Activated CD8-positive, alpha-beta memory T cell treated with anti-CD3 and anti-CD28 coated beads, Interleukin-2, amount 50 U/mL, for 48 hours (primary cell): ENCODE measurements at places on chromosomes 7 and 10.
A peak's percentile ranks its signal among the peaks of the same experiment; 100 is the strongest.

DNA sequence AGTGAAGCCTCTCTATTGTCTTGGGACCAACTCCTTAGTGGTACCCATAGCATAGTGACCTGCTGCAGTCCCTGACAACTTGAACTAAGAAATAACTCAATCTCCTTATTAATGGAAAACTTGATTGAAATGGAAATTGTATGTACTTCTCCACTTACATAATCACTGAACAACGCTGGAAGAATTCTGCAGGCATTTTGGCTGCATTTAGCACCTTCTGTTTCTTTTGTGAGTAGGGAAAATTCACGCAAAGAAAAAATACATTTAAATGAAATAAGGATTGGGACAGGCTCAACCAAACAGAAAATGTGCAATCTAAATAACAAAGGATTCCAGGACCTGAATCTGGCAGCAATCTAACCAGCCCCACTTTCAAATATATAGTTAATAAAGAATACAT is 126.9 kb upstream of the GHITM start:
- no peak for DNase-seq

GRCh38 chr7:36473454-36474282 is 84.0 kb downstream of the ANLN start:
- peak; percentile 68 for DNase-seq

DNA sequence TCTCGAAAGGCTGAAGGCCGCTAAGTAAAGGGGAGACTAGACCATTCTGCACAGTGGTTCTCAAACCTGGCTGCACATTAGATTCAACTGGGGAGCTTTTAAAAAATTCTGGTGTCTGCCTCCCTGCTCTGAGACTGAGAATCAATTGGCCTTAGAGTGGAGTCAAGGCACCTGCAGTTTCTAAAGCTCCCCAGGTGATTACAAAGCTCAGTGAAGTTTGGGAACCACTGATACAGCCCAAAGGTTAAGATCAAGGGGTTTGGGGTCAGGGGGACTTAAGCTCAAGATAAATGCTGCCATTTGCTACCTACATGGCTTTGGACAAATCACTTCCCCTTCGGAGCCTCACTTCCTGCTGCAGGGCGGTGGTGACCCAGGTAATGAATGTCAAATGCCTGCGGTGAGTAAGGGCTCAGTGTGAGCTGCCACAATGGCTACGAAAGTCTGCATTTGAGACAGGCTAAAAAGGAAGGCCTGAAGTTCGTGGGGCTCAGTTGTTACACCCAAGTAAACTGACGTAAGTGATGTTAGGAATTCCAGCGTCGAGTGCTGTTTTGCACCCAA is 72.3 kb downstream of the TLL2 start:
- DNase-seq, result no peak

- no peak for DNase-seq
Measured at GRCh38 chr10:96587264-96588059, 650 bp upstream of the TM9SF3 start.

DNA sequence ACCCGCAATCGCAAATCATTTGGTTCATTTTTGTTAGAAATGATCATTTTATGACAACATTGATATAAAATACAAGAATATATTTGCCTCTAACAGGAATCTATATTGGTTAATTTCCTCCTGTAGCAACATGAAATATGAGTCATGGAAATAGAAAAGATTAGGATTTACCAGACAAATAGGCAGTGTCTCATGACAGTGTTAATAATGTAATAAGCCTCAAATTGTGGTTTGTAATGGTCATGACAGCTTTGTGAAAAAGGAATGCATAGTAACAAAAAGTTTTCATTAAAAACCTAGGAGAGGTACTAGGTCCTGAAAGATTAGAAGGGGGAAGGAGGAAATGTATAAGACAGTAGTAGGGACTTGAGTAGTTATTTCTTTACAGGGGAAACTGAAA is 7.9 kb upstream of the SLK start:
- no peak for DNase-seq

DNA sequence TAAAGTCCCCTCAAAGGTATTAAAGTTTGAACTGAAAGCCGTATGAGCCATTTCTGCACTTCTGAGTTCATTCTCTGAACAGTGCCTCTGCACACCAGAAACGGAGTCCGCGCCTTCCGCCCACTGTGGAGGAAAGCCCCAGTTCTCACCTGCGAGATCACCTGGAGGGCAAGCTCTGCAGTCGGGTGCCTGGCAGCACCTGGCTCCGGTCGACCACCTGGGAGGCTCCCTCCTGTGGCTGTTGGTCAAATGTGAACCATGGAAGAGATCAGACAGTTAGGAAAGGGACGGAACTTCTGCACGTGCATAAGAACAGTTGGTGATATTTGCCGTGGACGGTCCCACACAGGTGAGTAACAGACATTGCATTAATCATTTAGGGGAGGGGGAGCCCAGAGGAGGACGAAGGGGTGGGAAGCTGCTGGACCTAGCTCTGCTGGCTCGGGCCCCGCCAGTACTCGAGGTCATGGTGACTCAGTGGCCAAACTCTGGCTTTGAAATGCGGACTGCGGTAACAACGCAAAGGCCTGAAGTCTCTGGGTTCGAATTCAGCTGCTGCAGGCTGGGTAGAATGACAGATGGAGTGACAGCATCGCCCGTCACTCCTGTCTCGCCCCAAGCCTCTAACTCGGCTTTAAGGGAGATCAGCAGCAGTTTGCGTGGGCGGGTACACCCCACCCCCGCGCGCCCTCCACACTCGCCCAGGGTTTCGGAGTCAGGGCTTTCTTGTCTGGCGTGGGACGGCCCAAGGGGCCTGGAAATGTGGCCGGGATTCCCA is 1.7 kb upstream of the DPYSL4 start:
- DNase-seq, result no peak

GRCh38 chr10:4431114-4431863 is 394.7 kb upstream of the AKR1E2 start:
- no peak for DNase-seq

DNA sequence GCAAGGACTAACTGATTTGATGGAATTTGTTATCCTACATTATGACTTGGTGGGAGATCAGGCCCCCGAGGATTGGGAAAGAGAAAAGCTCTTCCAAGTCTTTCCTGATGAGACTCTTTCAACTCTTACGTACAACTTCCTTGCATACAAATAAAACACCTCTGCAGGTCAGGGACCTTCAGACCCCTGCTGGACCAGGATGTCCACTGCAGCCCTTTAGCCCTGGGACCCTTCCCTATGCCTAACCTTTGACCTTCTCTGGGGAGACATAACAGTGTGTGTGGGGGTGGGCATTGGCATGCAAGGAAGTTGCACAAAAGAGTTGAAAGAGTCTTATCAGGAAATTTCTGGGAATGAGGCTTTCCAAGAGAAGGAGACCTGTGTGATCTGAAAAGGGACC is 859.4 kb downstream of the TYW1 start:
- no peak for DNase-seq

DNA sequence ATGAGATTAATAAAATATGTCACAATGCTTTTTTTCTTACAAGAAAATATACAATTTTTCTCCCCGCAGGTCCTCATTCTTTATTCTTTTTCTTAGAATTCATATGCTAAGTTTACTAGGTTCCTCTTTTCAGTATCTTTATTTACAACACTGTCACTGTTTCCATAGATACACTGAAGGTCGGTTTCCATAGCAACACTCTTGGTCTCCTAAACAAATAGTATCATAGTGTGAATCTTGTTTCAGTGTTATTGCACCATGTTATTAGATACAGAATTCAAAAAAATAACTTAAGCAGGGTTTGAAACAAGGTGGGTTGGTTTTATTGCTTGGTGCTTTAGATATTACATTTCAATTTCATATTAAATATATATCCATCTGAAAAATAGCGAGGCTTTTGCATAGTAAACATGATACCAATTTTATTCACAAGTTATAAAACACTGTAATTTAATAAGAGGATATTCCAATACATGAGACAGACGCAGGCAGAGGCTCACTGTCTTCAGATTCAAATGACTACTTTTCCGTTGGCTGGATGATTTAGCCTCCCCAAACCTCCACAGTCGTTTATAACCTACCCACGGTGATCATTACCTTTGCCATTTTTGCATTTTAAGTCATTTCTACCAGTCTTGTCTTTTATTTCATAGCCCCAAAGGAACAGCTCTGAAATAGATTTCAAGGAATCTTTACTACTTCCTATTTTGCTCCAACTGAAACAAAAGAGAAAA is 88.9 kb upstream of the KLF6 start:
- DNase-seq, result no peak

DNA sequence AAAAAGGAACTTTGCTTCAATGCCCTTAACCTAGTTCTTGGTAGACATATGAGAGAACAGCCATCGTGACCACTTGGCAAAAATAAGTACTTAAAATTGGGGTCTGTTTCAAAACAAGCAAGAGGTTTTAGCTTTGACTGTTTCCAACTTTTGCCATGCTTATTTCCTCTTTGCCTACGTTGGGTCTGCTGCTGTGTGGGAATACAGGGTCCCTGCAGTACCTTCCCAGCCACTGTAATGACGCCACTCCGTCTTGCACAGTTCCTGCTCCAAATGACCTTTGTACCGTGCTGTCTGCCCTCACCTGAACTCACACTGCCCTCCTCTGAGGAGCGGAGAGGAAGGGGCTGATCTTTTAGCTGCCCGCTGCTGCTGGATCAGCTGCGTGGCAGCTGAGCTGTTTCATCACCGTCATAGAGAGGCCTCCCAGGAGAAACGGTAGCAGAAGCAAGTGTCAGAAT is 133.1 kb downstream of the MAPK8 start:
- DNase-seq, result peak; percentile 38

DNA sequence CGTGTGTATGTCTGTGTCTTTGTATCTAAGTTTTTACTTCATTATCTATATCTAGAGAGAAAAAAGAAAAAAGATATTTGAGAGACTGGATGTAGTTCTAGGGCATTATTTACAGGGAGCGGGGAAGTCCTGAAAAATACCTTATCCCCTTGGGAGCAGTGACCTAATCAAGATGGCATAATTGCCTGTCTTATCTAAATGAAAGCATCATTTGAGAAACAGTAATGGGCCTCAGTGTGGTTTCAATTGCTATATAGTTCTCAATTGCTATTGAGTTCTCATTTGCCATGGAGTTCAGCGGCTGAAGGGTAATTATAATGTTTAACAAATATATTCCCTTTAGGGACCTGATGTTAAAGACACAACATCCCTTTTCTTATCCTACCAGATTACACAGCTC is 216.5 kb downstream of the PLXNA4 start:
- no peak for DNase-seq

DNA sequence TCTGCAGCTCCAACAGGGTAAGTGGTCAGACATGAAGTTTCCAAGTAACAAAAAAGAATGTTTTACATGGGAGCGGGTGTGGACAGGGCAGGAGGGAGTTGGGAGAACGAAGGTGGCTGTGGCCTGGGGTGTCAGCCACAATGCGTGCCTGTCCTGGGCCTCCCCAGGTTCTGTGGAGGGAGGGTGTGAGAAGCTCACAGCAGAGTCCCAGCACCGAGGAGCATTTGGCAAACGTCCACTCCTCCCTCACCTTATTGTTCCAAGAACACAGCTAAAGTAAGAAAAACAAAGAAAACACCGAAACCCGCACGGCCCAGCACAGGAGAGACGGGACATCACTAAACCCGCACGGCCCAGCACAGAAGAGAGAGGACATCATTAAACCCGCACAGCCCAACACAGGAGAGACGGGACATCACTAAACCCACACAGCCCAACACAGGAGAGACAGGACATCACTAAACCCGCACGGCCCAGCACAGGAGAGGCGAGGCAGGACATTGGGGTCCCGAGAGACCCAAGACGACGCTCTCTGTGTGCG is 226.4 kb downstream of the MAD1L1 start:
- DNase-seq, result no peak

DNA sequence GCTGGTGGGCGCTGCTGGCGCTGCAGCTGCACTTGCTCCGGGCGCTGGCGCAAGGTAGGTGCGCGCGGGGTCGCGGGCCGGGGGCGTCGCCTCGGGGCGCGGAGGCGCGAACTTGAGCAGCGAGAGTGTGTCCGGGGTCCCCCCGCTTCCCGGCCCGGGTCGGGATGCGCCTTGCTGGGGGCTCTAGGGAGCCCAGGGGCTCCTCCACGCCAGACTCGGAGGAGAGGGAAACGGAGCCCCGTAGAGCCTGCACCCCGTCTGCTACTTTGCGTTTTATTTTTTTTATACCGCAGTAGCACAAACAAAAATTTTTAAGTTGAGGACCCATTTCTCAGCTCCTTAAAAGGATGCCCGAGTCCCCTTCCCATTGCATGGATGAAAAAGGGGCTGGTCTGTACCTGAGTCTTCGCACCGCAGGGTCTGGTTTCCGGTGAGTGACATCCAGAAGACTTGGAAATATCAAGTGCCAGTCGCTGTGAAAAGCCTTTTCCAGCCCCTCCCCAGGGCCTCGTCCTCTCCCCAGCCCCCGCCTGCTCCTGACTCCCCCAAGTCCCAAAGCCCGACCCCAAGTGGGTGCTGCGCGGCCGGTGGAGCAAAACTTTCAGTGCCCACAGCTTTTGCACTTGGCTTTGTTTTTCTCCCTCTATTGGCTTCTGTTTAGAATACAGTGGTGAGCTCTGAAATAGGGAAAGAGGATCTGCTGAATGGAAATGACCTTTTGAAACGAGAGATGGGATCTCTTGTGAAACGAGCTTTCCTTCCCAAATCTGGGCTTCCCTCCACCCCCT is 973 bp downstream of the SDK1 start:
- DNase-seq, result peak; percentile 56

- DNase-seq, result no peak
Measured at GRCh38 chr10:129448086-129448485, 19.0 kb upstream of the MGMT start.

- DNase-seq, result no peak
Measured at GRCh38 chr7:93051660-93052059, 66.1 kb downstream of the SAMD9 start.

DNA sequence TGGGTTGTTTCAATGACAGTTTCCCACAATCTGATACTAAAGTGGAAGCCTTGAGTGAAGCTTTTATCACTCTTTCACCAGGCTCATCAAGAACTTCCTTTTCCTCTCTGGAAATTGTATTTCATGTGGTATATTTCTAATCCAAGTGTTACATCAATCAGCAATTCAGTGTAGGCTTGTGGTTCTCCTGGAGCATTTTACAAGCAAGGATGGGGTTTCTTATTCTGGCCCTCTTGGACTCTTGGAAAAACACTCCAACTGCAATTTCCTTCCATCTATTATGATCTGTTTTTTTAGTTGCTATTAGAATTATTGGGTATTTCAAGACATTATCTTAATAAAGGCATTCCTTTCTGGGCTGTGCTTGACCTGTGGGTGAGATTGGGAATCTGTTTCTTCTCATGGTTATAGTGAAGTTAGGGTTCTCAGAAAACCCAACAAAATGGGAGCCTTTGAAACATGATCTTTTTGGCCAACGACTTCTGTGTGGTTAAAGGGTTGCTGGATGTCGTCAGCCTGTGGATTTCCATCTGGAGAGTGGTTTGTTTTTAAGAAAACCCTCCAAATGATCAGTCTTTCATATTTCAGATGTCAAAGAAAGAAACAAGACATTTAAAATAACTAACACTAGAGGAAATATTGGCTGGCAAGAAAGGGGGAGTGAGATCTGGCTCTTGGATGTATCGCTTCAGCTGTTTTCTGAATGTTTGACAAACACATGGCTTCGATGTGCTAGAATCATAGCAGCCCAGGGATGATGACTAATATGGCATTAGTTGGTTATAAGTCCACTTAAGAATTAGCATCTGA is 540.2 kb downstream of the LRMDA start:
- no peak for DNase-seq
